ENCODE measurements at places on chromosomes 6 and 20.

DNA sequence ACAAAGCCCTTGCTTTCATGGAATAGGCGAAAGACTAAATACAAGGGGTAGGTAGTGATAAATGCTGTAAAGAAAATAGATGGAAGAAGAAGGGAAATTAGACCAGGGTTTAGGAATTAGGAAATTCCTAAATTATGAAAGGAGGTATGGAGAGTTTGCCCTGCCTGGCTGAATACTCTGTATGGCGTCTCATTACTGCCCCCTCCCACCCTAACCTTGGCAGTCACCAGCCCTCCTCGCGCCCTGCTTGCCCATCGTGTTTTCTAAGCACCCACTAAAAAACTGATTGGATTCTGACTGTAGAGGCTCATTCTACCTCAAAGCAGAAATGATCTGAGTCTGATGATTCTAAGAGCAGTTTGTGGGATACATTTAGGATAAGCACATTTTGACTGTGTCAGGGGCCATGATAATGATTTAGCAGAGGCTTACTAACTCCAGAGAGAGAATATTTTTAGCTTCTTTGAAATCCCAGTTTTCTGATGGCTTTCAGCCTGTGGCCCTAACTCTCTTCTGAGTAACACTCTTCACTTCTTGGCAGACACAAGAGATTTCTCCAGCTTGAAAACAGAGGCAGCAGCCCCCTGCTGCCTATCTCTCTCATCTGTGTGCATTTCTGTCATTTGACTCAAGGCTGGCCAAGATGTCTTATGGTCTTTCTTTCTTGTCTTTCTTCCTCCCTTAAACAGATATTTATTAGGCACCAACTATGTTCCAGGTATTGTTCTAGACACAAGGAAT, 1.4 kb upstream of the CHD6 start:
- no peak for DNase-seq

DNA sequence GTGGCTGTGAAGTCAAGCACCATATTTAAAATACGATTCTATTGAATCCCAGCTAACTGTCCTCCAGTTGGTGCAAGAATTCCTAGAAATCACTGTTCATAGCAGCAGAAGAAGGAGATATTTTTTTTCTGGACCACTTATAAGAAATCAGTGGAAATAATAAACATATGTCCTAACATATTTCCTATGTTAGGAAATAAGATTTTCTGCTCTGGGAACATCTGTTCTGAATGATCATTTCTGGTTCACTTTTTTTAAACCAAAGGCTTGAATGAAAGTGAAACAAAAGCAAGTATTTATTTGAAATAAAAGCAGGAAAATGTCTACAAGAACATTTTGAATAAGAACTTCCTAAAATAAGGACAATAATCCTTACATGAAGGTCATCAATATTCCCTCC, 138.9 kb upstream of the RALGAPA2 start:
- DNase-seq, result no peak

DNA sequence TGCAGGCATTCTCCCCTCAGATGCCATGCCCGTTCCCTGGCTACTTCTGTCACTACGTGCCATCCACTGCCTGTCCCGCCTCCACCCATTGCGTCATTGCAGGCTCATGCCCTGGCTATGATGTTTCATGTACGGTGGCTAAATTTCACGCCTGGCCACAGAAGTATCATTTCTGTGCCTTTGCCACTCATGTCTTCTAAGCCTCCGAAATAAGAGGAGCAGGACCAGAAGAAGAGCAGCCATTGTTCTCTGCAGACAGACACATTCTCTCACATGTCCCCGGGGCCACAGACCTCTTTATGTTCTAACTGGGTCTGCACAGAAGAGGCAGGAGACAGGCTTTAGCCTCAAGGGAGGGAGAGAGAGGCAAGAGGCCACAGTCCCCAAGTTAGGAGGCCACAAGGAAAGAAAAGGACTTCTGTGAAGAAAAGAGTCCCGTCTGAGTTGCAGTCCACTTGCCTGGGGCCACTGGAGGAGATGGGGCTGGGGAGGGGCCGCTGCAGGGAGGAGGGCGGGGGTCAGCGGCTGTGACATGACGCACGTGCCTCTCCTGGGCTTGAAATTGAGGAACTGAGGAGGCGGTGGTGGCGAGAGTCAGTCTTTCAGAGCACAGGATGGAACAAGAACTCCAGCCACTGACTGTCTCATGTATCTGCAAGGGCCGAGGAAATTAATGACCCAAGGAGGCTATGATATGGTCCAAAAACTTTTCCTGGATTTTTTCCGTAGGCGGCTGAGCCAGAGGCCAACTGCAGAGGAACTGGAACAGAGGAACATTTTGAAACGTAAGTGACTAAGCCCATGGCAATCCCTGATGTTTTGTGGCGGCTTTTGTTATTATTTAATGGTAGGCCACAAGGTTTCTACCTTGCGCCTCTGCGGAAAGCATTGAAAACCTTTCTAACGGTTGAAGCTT, 55.9 kb downstream of the TBC1D7 start:
- DNase-seq, result no peak

DNA sequence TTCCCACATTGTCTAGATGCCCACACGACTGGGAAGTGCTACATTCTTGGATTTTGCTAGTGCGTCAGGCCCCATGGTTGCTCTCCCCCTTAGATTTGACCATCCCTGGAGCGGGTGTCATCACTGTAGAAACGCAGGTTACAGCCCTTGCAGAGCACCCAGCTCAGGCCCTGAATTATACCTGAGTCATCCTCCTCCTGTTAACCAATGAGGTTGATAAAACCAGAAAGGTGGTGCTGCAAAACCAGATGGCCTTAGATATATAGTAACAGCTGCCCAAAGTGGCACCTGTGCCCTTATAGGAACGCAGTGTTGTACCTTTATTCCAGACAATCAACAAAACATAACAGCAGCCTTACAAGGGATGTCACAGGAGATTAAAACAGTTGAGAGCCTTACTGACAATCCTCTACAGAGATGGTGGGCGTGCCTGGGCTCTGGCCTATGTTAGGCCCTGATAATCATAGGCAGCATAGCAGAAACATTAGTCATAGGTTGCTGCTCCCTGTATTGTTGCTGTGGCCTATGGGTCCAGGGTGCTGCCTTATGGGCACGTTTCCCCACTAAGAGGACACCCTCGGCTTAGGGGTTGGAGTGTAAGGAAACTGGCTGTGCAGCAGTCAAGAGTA, 33.6 kb upstream of the HSF2 start:
- no peak for DNase-seq

- DNase-seq, result no peak
These were observed 39.7 kb upstream of the IRF4 start for GRCh38 chr6:351867-352289.

DNA sequence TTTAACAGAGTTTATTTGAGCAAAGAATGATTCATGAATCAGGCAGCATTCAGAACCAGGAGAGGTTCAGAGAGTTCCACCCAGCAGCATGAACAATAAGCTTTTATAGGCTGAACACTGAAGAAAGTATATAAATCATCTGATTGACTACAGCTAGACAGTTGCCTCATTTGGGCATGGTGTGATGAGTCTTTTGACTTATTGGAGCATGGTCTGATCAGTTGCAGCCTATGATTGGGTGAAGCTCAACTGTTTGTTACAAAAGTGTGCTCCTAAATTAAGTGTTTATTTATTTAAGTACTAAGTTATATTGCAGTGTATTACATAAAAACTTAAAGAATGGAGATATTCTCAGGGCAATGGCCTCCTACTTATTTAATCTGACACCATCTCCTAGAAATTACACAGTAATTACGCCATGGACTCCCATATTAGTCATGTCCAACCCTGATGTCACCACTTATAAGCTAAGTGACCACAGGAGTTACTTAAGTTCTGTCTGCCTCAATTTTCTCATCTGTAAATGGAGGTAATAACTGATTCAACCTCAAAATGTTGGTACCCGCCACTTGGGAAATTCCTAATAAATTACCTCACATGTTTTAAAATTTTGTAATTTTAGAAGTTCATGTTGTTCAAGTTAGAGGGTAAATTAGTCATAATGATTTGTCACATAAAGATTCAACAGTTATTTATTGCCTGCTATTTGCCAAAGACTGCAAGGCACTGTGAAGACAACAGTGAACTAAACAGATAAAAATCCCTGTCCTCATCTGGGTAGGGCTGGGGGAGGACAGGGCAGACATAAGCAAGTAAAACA, 15.2 kb upstream of the ROS1 start:
- DNase-seq, result no peak

- DNase-seq, result no peak
These were observed 162.7 kb upstream of the SGK1 start for GRCh38 chr6:134480593-134480992.

GRCh38 chr20:9590189-9590588, 75.8 kb downstream of the LAMP5 start:
- DNase-seq, result no peak

- DNase-seq, result no peak
These were observed 753 bp upstream of the PERP start for GRCh38 chr6:138107752-138108592.

GRCh38 chr6:137218917-137219663, at the start of gene IFNGR1:
TSS of gene IFNGR1 (minus strand) at chr6:137219385. CDS start at chr6:137219327, 58 bp downstream.
- peak; percentile 92 for DNase-seq

DNA sequence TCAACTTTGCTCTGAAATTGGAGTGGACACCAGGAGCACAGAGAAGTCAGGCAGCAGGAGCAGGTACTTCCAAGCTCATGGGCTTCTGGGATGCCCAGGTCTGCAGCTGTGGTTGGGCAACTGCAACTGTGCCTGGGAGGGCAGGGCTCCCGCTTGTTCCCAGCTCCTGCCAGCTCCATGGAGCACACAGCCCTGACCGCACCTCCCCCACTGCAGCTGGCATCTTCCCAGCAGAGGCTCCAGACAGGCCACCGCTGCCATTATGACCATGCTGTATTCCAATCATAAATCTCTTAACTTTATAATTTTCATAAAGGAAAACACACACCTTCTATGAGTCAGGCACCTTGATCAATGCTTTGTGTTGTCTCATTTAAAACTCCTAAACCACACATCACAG, 36.9 kb downstream of the STK38 start:
- no peak for DNase-seq

DNA sequence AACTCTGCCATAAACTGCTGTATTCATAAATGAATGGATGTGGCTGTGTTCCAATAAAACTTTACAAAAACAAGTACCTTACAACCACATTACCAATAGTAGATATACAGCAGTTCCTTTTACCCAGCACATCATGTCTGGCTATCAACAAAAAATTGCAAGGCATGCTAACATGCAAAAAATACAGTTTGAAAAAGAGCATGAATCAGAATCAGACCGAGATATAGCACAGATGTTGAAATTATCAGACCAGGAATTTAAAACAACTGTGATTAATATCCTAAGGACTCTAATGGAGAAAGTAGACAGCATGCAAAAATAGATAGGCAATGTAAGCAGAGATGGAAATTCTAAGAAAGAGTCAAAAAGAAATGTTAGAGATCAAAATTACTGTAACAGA, 8.4 kb upstream of the NUS1 start:
- DNase-seq, result no peak

- no peak for DNase-seq
These were observed 367.7 kb downstream of the ARHGAP18 start for GRCh38 chr6:129342243-129342642.

GRCh38 chr20:50563133-50563944, 53.2 kb downstream of the PTPN1 start:
- DNase-seq, result no peak

DNA sequence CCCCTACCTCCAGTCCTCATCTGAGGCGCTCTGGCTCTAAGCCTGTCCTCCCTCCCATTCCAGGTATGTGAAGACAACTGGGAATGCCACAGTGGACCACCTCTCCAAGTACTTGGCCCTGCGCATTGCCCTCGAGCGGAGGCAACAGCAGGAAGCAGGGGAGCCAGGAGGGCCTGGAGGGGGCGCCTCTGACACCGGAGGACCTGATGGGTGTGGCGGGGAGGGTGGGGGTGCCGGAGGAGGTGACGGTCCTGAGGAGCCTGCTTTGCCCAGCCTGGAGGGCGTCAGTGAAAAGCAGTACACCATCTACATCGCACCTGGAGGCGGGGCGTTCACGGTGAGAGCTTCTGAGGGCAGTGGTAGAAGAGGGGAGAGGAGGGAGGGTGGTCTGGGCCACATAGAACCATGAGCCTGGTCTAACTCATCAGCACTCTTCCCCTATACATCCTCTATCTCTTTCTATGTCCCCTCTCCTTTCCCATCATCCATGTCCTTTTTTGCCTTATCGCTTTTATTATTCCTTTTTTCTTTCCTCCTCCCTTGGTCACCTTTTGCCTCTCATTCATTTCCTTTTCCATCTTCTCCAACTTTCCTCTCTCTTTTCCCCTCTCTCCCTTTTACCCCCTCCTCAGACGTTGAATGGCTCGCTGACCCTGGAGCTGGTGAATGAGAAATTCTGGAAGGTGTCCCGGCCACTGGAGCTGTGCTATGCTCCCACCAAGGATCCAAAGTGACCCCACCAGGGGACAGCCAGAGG, 3.5 kb downstream of the RING1 start:
- DNase-seq, result no peak

GRCh38 chr6:106451439-106451838, 90.9 kb downstream of the CRYBG1 start:
- DNase-seq, result no peak

DNA sequence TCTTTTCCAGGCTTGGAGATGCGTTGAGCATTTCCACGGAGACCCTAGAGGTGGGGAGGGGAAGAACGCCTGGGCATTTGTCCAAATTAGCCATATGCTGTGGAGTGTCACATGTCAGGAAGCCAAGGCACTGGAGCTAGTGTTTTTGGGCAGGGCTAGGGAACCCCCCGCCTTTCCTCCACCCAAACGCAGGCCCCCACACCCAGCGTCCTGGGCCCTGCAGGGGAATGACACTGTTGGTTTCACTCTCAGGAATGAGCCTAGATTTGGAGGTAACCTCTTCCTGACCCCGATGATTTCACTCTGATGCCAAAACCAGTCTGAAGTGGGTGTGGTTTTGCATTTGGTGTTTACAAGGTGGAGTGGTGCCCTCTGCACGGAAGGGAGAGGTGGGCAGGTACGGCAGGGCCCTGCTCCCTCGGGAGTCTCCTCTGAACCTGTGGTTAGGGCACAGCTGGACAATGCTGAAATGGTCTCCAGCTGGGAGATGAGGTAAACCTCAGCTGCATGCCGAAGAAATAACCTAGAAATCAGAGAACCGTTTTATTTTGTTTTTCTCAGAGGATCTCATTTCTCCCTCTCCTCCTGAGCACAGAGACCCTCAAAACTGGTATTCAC, 29.5 kb downstream of the MTHFD1L start:
- DNase-seq, result no peak

DNA sequence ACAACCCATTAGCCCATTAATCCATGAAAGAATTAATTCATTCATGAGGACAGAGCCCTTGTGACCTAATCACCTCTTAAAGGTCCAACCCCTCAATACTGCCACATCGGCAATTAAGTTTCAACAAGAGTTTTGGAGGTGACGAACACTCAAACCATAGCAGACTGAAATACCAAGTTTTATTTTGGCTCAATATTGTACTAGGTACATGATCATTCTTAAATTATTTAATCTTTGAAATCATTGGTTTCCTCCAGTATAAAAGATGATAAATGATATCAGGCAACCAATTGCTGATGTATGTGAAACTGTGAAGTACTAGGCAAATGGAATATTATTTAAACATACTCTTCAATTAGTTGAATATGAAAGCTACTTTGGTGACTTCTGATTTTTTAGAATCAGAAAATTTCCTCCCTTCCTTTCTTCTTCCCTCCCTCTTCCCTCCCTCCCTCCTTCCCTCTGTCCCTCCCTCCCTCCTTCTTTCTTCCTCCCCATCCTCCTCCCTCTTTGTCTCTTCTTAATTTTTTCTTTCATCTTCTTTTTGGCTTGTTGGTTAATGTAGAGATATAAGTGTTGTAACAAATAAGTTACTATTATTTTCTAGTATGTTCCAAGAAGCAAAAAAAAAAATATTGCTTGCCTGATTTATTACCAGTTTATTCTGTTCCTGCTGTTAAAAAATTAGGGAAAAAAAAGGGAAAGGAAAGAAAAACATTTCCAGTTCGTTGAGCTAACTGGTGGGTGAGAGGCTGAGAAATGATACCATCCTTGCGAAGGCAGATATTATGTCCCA, 233.9 kb upstream of the ZNF217 start:
- DNase-seq, result no peak
